Urinary bladder (tissue), 4 donors: ENCODE measurements at places on chromosomes 13 and 19.

GRCh38 chr13:25912961-25913360 lies 138.9 kb downstream of the SHISA2 start:
- no peak for DNase-seq

- DNase-seq: no peak
These were observed 4.7 kb downstream of the EPS8L1 start for GRCh38 chr19:55080121-55080967.

DNA sequence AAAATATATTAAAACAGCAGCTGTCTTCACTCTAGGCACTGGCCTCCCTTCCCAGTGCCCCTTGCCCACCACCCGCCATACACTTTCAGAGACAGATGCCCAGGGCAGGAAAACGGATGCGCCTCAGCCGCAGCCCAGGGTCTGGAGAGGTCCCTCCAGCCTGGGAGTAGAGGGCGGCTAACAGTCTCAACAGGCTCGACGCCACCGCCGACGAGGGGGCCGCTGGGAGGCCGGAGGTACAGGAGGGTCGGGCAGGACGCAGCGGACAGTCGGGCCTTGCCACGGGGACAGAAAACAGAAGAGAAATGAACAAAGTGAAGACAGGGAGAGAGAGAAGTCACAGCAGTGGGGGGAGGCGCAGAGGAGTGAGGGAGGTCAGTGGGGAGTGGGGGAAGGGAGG lies 27.1 kb downstream of the C19orf47 start:
- DNase-seq: no peak

- no peak for DNase-seq
These were observed 5.7 kb upstream of the MRPS31 start for GRCh38 chr13:40776681-40777165.

DNA sequence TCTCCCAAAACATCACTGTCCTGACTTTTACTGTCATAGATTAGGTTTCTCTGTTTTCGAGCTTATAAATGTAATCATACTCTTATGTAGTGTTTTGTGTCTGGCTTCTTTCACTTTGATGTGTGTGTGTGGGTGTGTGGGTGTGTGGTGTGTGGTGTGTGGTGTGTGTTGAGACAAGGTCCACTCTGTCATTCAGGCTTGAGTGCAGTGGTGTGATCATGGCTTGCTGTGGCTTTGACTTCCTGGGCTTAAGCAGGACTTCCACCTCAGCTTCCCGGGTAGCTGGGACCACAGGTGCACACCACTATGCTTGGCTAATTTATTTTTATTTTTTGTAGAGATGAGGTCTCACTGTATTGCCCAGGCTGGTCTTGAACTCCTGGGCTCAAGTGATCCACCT lies 59.6 kb downstream of the PDS5B start:
- DNase-seq: no peak

- no peak for DNase-seq
These were observed 215.6 kb downstream of the LIG4 start for GRCh38 chr13:107999751-108000150.

DNA sequence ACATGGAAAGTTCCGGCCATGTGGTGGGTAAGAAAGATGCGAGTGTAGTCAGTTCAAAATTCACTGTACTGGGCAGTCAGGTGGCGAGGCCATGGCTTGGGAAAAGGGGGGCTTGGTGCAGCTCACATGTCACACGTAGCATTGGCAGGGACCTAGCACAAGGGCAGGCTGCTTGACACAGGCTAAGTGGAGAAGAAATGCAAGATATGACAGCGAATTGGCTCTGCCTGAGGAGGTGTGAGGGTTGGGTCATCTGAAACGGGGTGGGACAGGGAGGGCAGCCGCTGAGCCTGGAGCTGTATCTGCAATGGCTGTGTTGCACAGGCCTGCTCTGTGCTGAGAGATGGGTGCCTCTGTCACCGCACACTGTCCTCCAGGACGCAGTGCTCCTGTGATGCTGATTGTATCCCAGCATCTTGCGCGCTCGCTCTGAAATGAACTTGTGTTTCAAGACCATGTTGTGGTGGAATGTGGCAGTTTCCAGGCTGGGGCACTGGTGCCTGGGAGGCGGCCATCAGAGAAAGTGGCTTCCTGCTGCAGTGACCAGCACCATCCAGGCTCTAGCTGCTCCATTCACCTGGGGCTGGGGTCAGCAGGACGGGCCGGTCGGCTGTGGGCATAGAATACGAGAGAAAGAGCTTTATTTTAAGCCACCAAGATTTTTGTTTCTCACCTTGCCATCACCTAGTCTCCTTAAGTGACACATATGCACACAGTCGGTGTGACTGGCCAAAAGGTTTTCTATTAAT lies 70.3 kb downstream of the TEX29 start:
- DNase-seq: no peak

- DNase-seq: no peak
These were observed 126.7 kb downstream of the URI1 start for GRCh38 chr19:30068528-30069395.

GRCh38 chr13:40624383-40624782 lies 42.1 kb downstream of the FOXO1 start:
- no peak for DNase-seq

DNA sequence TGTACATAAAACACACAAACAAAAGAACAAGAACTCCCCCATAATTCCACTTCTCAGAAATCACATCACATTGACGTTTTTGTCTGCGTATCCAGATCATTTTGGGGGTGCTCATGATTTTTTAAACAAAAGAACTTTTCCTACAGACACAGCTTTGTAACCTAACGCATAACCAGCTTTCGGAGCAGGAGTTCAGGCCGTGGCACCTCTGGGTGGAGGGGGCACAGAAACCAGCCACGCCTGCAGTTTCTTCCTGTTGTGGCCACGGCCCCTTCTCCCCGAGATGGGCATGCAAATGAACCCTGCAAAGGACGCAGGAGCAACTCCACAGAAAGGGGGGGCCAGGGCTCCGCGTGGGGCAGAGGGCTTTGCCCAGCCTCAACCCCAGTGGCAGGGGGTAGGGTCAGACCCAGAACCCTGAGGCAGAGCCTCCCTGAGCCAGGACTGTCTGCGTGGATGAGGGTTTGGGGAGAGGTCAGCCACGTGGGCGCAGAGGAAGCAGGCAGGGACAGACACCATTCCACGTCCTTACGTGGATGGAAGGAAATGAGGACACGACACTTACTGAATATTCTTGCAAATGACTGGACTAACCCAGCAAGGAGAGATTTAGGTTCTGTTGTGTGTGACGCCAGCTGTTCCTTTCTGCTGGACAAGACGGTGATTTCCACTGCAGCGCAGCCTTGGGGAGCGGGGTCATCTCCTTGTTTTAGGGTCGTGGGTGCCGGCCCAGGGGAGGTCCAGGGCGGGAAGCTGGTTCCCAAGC lies 64.4 kb downstream of the RASA3 start:
- no peak for DNase-seq

DNA sequence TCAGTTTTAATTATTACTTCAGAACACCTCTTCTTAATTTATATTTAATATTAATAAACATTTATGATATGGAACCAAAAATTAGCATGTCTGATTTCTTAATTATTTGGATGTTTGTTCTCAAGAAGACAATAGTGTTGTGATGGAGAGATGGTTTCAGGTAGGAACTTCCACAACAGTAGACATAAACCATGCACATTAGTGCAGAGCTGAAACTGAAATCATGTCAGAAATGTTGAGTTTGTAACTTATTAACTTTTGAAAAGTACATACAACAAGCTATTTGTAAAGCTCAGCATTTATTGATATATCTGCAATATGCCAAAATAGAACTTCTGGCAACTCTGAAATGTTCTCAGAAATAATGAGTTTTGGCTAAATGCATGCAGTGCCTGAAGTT lies 11.8 kb upstream of the EDNRB start:
- DNase-seq: no peak

DNA sequence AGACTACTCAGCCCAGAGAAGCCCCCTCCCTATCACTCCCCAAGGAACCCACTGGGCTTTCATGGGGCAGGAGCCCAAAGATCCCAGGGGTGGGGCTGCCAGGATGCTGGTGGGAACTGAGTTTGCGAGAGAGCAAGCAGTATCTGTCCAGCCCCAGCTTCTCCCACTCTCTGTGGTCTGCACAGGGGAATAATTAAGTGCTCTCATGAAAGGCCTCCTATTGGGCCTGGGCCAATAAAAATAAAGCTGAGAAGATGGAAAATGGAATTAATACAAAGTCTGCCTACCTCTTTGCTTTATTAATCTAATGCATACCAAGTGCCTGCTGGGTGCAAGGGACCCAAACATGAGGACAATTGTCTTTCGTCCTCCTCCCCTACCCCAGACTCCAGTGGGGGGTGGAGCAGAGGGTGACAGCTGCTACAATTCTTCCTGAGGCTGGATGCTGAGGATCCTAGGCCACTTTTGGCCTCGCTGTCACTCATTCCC lies 5.4 kb downstream of the DDX39A start:
- DNase-seq: no peak

DNA sequence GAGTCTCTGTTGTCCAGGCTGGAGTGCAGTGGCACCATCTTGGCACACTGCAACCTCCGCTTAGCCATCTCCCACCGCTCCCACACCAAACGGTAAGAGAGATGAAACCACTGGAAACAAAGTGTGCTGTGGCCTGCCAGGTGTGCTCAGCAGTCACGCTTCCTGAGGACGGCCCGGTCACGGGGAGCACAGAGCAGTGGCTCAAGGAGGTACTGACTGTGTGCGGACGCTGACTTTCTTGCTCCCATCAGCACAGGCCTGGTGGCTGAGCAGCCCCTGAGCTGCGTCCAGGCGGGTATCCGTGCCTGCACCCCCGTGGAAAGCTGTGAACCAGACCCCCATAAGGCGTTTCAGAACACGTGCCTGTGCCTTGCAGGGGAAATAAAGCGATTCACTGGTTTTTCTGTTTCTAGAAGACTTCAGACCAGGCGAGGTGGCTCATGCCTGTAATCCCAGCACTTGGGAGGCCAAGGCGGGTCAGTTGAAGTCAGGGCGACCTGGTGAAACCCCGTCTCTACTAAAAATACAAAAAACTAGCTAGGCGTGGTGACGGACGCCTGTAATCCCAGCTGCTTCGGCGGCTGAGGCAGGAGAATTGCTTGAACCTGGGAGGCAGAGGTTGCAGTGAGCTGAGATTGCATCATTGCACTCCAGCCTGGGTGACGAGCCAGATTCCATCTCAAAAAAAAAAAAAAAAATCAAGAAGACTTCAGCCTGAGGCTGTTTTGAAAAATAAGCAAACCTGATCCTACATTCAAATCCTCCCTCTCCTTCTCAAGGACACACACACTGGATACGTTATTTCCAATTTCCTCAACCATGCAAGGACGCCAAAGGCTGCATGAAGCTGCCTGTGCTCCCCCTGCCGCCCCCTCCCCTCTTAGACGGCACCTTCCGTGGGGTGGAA lies 25.5 kb downstream of the ADPRHL1 start:
- DNase-seq: no peak

DNA sequence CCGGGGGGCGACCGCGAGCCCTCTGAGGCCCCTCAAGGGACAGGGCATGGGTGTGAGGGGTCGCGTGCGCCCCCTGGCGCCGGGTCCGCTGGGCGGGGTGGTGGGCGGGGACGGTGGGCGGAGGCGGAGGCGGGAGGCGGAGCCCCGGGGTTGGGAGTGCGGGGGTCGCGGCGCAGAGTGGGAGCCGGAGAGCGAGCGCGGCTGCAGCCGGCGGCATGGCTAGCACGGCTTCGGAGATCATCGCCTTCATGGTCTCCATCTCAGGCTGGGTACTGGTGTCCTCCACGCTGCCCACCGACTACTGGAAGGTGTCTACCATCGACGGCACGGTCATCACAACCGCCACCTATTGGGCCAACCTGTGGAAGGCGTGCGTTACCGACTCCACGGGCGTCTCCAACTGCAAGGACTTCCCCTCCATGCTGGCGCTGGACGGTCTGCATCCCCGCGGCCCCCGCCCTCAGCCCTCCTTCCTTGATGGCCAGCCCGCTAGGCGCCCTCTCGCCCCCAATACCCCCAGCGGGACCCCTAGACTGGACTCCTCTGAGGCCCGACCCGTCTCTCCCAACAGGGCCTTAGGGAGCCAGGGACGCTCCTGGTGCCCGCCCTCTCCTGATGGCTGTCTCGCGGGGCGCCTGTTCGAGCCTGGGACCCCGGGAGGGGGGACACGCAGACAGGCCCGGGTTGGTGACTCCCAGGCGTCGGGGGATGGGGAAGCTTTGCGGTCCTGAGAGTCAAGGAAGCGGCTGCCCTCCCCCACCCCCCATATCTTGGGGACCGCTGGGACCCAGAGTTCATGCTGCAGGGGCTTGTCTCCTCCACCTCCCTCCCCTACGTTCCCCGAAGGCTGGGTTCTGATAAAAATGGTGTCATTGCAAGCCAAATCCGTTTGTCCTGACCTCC lies at the start of gene CLDN10:
Gene CLDN10 (plus strand): TSS at position 182 of the 903 bp plus-strand sequence. CDS start 34 bp downstream, at position 216.
- no peak for DNase-seq

DNA sequence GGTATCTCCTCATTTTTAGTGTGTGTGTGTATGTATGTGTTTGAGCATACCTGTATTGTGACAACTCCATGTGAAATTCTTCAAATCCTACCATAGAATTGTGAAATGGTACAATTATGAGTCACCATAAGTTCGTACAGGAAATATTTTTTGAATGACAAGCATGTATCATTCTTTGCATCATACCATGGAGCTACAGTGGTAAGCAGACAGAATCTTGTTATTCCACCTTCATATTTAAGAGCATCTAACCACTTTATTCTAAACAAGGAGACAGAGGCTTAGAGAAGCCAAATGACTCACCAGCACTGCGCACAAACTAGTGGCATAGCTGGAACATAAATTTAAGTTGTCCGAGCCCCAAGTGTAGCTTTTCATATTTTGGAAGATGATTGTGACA lies 4.5 kb upstream of the EPSTI1 start:
- DNase-seq: no peak

GRCh38 chr19:5956728-5957127 lies 21.2 kb downstream of the RANBP3 start:
- DNase-seq: no peak

DNA sequence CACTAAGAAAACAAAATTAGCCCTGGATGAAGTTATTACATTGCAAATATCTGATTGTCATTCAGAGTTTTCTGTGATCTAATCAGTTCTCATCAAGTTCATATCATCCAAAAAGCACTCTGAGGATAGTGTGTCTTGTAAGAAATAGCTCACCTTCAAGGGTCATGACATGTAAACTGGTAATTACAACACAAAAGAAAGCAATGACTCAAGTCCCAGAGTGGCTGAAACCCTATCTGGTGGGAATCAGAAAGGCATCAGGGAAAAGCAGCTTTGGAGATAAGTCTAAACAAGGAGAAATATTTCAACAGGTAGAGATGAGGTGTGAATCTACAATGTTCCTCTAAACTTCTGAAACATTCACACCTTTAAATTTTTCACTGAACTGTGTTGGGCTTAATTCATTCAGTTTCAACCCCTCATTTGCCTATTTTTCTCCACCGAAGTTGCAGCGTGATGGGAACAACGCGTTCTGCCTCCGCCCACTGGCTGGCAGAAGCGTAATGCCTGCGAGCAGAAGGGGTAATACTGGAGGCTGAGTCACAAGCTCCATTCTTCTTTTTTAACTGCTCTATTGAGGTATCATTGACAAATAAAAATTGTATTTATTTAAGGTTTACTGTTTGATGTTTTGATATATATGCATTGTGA lies 155.2 kb upstream of the IPO5 start:
- no peak for DNase-seq
